ENCODE measurements at places on chromosomes 6 and 20.

- DNase-seq, result no peak
These were observed 13.3 kb upstream of the THBS2 start for GRCh38 chr6:169266746-169267591.

GRCh38 chr6:1079525-1079924 is 232.4 kb upstream of the FOXQ1 start:
- no peak for DNase-seq

- DNase-seq, result no peak
These were observed 22.1 kb downstream of the SNHG17 start for GRCh38 chr20:38412877-38413577.

DNA sequence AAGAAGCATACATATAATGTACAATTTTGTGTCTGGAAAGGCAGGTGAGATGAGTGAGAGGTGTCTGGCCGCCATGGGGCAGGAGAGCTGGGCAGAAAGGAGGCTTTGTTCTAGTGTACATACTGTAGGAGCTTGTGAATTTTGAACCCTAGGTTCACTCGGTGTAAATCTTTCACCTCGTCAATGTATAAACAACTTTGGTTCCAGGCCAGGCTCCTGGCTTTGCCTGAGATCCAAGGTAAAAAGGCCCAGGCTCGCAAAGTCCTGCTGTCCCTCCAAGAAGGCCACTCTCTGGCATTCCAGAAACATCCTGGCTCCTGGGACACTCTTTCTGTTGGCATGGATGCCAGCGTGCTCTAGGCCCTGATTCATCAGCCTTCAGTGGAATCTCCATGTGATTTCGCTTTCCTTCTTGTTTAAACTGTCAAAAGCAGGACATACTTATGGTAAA is 7.1 kb upstream of the SLC22A7 start:
- no peak for DNase-seq

DNA sequence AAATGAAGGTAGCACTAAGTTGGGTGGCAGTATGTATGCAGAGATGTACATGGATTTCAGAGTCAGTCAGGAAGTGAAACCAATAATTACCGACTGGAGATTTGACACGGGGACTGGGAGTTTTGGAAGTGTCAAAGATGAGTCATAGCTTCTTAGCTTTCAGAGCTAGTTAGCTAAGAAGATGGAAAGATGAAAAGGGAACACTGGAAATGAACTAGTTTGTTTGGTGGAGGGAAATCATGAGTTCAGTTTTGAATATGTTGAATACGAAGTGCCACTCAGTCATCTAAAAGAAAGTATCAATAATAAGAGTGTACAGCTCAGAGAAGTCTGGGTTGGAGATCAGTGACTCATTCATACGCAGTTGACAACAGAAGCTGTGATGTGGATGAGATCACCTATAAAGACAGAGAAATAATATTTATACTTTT is 7.5 kb downstream of the ESF1 start:
- no peak for DNase-seq

- DNase-seq, result no peak
These were observed 52.2 kb upstream of the UNC93A start for GRCh38 chr6:167238694-167239467.

DNA sequence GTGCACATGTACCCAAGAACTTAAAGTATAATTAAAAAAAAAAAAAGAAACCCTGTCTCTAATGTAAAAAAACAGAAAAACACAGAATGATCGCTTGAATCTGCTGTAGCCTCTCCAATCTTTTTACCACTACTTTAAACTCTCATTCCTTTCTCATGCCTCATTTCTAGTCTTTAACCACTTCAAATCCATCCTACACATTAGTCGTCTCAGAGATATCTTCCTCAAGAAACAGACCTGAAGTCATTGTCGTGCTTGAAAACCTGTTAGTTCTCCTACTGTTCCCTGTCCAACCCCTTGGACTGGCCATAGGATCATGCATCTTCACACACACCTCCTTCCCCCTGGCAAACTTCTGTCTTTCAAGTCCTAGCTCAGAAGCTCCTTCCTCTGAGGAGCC is 112.1 kb upstream of the BCLAF1 start:
- DNase-seq, result no peak

- DNase-seq, result no peak
These were observed 444.1 kb downstream of the KHDRBS2 start for GRCh38 chr6:61841958-61842357.

GRCh38 chr6:10347561-10348327 is 67.1 kb downstream of the TFAP2A start:
- peak; percentile 46 for DNase-seq

DNA sequence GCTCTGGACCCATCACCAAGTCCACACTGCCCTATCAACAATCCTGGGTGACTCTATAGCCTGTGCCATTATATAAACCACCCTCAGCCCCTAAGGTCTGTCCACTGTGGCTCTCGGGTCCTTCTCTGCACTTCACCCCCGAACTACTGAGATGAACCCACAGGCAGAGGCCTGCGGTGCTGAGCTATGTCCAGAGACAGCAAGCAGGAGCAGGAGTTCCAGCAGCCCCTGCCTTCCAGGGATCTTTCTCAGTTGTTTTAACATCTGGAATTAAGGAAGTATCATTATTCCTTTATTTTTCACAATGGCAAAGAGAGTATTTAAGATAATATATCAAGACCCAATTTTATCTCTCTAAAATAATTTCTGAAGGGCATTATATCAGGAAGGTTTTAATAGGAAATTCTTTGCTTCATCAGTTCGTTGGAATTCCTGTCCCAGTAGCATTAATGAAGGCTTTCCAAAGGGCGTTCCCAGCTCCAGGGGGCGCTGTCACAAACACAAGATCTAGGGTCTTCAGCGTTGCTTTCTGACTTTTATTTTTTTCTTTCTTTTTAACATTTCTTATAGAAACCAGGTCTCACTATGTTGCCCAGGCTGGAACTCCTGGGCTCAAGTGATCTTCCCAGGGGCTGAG is 27.3 kb downstream of the RRBP1 start:
- peak; percentile 64 for DNase-seq

DNA sequence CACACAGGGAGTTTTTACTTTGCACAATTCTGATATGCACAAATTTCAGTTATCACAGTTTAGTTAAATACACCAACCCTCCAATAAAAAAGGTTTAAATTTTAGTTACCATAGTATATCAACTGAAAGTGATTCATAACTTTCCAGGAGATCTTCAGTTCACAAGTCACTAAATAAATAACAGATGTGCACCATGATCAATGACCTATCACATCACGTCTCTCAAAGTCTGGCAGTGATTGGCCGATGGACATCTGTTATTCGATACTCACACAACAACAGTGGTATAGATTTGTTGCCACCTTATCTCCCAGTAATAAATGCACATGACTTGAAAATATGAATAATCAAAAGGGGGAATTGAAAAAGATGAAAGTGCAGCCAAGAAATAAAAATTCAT is 66.8 kb upstream of the PTCHD4 start:
- no peak for DNase-seq

DNA sequence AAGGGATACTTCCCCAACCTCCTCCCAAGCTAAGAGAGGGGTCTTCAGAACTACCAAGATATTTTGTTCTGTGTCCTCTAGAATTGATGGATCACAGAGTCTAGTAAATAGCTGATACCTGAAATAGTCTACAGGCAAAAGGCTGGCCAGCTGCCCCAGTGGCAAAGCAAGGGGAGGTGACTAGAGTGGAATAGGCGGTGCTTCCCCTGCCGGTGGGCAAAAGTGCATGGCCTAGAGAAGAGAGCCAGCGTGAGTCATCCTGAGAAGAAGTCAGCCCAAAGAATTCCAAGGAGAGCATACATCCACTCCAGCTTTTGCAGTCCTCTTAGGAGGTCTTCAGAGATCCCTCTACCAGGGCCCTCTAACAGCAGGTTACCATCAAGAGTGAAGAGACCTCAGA is 14.7 kb downstream of the DPPA5 start:
- no peak for DNase-seq

DNA sequence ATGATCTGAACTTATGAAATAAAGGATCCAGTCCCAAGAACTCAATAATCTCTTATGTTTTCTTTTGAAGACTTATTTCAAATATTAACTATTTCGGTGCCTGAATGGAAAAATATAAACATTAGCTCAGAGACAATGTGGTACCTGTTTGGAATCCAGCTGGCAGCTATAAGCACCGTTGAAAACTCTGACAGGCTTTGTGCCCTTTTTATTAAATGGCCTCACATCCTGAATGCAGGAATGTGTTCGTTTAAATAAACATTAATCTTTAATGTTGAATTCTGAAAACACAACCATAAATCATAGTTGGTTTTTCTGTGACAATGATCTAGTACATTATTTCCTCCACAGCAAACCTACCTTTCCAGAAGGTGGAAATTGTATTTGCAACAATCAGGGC is 4.4 kb upstream of the KIAA0319 start:
- no peak for DNase-seq

DNA sequence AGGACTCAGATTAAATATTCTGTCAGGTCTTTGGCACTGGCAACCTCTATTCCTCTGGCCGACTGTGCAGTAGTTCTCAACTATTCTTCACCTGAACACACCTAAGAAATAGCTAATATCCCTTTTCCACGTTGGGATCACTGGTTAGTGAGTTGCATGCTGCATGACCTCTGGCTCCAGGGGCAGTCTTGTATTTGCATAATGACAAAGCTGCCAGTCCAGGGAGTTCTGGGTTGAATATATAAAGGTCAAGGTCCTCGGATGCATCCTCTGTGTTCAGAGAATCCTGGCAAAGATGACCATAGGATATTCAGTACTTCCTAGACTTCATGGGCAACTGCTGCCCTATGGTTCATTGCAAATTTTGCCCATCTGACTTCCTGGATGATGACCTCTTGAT is 131.2 kb downstream of the DNAH8 start:
- DNase-seq, result no peak

DNA sequence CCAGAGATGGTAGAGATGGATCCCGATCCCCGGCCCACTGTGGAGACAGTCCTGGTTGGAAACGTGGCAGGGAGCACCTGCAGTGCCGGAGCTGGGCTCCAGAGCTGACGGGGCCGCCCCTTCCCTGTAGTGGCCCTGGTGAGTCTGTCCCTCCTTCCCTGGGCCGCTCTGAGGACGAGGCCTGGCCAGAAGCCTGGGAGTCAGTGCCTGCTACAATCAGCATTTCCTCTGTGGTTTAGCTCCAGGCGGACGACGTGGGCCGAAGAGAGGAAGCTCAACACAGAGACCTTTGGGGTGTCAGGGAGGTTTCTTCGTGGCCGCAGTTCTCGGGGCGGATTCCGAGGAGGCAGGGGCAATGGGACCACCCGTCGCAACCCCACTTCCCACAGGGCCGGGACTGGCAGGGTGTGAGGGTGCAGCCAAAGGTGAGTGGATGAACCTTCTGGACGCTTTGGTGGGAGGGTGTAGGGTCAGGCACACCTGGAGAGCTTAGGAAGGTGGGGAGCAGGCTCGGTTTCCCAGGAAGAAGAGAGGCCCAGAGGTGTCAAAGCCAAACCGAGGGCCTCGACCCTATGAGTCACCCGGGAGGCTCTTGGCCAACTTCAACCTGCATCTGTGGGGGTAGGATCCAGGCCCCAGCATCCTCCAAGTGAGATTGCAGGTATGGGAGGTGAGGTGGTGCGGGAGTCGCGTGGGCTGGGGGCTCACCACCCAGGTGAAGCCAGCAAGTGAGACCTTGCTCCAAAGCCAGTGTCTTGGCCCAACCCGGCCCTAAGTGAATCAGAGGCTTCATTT is 9.9 kb downstream of the PSMA7 start:
- no peak for DNase-seq

- DNase-seq, result no peak
These were observed 42.4 kb downstream of the LCA5 start for GRCh38 chr6:79494841-79495240.

- DNase-seq, result no peak
These were observed 46.8 kb downstream of the CYP24A1 start for GRCh38 chr20:54126806-54127655.

DNA sequence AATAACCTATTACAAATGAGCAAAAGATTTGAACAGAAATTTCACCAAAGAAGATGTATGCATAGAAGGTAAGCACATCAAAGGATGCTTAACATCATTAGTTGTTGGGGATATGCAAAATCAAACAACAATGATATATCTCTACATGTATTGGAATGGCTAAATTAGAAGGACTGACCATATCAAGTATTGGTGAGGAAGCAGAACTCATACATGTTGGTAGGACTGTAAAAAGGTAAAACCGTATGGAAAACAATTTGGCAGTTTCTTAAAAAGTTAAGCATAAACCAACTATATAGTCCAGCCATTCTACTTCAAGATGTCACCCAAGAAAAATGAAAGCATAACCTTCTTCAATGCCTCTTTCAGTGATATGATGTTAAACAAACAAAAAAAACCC is 114.0 kb downstream of the MYB start:
- no peak for DNase-seq

GRCh38 chr6:82924799-82925535 is 140.7 kb downstream of the UBE3D start:
- DNase-seq, result no peak

GRCh38 chr6:36985417-36985807 is 584 bp downstream of the MTCH1 start:
- no peak for DNase-seq

GRCh38 chr20:63652192-63652980 is 838 bp downstream of the STMN3 start:
- DNase-seq, result no peak

- DNase-seq, result no peak
These were observed 9.5 kb downstream of the DAAM2 start for GRCh38 chr6:39801456-39802251.

All from SJSA1 (cell line).